ENCODE measurements at places on chromosomes 4 and X. TPM values are rescaled to one million over a fixed set of nuclear protein-coding genes. Genes with fewer than 3 reads are reported as not detected.

Gene FTSJ1
- 27.0 TPM for total RNA-seq

Gene OTUD4
- 11.5 TPM for total RNA-seq

Gene TKTL2
- total RNA-seq = not detected

Gene HPF1
- 19.1 TPM for total RNA-seq

Gene TLL1
- not detected for total RNA-seq

Gene SGMS2
- total RNA-seq = 38.9 TPM

Gene LRAT
- total RNA-seq = 0.17 TPM

Gene CNGA1
- total RNA-seq = not detected

Gene GPR143
- not detected for total RNA-seq

Gene TMSB15A
- 2.0 TPM for total RNA-seq

Gene NDUFC1
- total RNA-seq = 52.3 TPM

Gene FAM184B
- not detected for total RNA-seq

Gene NHS
- 2.0 TPM for total RNA-seq

Gene GPRASP1
- 5.2 TPM for total RNA-seq

Gene USP26
- not detected for total RNA-seq

Gene CLDN22
- total RNA-seq = not detected

Gene CYLC1
- not detected for total RNA-seq

Gene ABLIM2
- 0.09 TPM for total RNA-seq

Gene NRK
- 0.47 TPM for total RNA-seq

Gene HTRA3
- 45.5 TPM for total RNA-seq

Gene SERTM2
- total RNA-seq = not detected

Gene TNIP3
- 0.43 TPM for total RNA-seq

Gene RAPGEF2
- 40.1 TPM for total RNA-seq

Gene STATH
- not detected for total RNA-seq

Gene SPANXN1
- not detected for total RNA-seq

Gene AADAT
- total RNA-seq = 2.1 TPM

Gene AMBN
- total RNA-seq = not detected

Gene TMEM255A
- not detected for total RNA-seq

Gene RASL11B
- total RNA-seq = 0.16 TPM
